ENCODE measurements at places on chromosomes 6 and 20.
A peak's percentile ranks its signal among the peaks of the same experiment; 100 is the strongest.

- no peak for DNase-seq
Observed at GRCh38 chr6:108454356-108454755, 106.4 kb upstream of the FOXO3 start.

DNA sequence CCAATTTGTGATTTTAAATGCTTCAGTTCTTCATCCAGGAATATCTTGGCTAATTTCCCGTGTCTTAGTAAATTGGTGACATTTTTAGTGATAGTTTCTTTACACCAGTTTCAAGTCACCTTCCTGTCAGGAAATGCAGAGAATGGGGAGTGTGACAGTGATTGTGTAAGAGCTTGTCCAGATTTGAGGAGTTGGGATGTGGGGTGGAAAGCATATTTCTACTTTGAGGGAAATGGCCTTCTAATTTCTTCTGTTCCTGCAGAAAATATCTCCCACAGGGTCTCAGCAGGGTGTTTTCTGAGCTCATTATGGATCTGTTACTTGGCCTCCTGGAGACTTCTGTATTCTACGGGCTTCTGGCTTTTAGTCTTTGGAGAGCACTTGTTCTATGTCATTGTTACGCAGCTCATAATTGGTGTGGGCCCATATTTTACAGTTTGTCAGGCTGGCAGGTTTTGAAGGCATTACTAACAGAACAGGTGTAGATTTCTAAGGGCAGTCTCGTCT is 65.6 kb downstream of the TMEM200A start:
- DNase-seq = no peak

GRCh38 chr20:10547276-10548114 is 112.4 kb downstream of the SLX4IP start:
- DNase-seq = no peak

GRCh38 chr6:136599329-136600011 is 49.2 kb upstream of the MAP7 start:
- no peak for DNase-seq

- no peak for DNase-seq
Observed at GRCh38 chr6:136640132-136640915, 90.1 kb upstream of the MAP7 start.

DNA sequence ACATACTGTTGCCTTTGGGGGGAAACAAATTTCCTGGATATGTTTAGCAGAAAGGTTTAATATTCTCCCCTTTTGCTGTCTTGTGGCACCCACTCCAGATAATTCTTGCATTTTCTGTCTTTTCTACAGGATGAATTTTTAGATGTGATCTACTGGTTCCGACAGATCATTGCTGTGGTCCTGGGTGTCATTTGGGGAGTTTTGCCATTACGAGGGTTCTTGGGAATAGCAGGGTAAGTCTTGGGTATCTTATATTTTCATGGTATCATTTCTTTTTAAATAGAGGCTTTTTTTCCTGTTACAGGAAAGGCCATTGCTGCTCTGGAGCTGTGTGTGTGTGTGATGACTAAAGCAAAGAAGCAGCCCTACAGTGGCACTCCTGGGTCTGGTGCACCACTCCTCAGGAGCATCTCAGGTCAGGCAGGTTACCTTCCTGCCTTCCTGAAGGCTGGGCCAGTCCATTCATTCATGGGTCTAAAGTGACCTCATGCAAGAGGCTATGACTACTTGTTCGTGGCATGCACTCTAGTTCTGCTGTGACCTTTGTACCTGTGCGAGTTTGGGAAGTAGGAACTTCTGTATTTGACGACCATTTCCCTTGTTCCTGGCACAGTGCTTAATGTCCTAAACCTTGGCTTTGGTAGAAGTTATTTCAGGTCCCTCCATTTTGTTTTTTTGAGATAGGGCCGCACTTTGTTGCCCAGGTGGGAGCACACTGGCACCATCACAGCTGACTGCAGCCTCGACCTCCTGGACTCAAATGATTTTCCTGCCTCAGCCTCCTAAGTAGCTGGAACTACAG is 2.2 kb downstream of the RAB5IF start:
- DNase-seq = no peak

- DNase-seq = no peak
Observed at GRCh38 chr6:36487698-36488097, 44.9 kb downstream of the KCTD20 start.

DNA sequence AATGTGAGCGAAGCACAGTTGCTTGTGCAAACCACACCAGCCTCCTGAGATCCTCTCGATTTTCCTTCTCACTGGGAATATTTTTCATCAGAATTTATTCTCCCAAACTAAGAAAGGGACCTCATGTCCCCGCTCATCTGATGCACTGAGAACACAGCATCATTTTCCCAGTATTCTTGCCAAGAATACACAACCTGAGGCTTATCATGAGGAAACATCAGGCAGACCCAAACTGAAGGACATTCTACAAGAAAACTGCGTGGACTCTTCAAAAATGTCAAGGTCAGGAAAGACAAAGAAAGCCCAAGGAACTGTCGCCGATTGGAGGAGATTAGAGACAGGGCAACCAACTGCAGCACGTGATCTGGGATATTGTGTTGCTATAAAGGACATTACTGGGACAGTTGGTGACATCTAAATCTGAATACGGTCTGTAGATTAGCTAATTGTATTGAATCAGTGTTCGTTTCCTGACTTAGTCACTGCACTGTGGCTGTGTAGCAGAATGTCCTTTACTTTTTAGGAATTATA is 72.3 kb downstream of the SNX5 start:
- no peak for DNase-seq

GRCh38 chr6:16840291-16840690 is 79.0 kb upstream of the ATXN1 start:
- no peak for DNase-seq

DNA sequence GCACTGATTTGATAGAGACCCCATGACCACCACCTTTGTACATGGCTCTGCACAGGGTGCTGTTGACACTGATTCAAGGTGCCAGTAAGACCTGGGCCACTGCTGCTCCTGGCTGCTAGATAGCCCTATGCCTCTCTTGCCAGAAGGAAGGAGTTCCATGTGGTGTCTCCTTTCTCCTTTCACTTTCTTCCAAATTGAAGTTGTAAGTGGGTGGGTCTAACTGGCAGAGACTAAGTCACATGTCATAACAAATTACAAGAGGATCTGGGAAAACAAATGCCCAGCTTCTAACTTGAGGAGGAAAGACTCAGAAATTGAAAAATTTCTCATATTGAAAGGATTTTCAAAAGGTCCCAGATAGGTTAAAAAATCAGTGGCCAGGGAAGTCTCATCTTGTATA is 116.8 kb downstream of the TFAP2B start:
- DNase-seq = no peak

DNA sequence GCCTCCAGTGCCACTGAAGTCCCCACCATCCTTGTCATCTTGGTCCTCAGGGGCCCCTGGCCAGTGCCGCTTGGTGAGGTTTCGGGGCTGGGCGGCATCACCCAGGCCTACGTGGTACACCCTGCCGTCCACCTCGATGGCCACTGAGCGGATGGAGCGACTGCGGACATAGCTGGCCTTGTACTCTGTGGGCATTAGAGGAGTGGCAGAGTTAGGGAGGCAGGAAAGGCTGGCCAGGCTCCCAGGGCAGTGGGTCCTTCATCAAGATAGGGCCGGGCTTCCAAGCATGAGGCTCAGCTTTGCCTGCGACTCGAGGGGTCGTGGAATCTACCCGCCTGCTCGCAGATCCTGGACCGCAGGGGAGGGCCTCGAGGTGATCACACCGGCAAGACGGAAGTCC is 119.0 kb downstream of the SULF2 start:
- no peak for DNase-seq

DNA sequence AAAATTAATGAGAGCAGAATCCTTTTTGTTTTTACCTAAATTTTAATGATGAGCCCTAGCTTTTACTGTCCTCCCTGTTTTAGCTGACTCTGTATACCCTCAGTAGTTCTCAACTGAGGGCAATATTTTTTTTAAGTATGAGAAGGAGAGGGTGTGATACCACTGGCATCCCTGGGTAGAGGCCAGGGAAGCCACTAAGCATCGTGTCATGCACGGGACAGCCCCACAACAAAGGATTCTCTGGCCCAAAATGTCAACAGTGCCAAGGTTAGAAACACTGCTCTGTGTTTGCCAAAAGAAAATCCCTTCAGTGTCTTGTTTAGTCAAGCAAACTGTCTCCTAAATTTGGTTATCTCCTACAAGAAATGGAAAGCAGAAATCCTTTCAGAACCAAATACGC is 210.4 kb downstream of the KCNQ5 start:
- DNase-seq = no peak

DNA sequence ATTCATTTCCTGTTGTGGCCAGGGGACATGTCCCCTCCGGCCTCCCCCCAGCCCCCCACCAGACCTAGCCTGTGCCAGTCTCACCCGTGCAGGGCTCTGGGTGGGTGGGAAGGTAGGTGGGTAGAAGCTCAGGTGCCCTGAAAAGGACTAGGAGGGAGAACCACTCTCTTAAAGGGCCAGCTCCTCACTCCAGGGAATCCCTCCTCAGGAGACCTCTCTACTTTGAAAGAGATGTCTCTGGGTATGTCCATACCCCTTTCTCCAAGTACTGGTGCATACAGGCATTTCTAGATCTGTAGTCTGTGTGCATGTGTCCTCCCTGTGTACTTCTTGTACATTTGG is 60.8 kb upstream of the EPB41L1 start:
- no peak for DNase-seq

DNA sequence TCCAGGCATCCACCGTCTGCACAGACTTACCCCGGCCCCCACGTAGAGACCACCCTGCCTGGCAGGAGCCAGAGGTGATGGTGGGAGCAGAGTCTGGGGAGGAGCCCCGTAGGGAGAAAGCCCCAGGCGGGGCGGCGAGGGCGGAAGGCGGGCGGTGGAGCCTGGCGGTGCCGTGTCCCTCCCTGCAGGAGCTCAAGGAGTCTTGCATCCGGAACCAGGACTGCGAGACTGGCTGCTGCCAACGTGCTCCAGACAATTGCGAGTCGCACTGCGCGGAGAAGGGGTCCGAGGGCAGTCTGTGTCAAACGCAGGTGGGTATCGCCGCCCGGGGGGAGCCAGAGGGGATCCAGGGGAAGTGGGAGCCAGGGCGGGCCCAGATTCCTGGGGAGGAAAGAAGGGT is 6.0 kb downstream of the CLPSL1 start:
- DNase-seq = no peak

DNA sequence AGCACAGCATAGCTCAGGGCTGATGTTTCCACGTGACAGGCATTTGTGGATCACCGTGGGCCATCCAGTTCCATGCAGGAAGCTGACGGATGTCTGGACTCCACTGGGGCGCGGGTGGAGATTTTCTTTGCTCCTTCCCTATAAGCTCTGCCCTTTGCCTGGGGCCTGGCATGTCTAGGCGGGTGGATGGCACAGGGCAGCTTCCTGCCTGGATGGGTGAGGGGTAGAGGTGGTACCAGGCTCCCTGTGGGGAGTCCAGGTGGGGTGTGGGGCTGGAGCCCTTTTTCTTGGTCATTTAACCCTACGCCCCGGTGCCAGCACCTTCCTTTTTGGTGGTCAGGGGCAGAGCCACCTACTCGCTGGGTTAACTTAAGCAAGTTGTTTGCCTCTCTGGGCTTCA is 10.4 kb downstream of the FAM110A start:
- no peak for DNase-seq

DNA sequence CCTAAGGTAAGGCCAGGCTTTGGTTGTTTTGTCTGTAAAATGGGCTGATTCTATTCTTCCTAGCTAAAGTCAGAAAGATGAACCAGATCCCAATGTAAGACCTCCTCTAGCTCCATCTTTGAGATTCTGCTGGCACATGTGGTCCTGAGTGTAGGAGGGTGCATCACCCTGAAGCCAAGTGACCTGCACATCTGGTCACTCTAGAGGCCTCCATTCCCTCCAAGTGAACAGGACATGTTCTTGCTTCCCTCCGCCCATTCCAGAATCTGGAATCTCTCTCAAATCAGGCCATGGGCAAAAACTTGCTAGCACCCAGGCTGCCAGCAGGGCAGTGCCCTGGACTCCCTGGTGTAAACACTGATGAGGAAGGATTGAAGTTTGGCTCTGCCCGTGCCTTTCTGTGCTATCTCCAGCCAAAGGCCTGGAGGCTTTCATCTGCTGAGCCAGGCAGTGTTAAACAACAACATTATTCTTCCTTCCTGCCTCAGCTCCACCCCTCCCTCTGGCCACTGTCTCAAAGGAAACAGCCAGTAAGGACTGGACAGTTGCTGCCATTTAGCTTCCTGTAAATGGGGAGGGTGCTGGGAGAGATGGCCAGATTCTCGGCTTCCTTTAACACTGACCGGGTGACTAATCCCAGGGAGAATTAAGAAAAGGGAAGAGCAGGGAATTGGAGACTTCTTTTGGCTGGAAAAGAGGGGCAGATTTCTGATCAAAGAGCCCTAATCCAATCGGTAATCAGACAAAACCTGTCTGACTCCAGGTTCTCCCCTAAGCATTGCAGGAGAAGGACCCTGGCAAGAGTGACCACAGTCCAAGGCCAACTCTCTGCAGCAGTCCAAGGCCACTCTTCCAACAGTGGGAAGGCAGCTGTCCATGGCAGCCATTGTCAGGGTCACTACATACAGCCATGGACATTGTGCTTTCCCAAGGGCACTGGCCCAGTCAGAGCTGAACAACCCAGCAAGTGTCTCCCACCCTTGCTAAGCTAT is 19.5 kb upstream of the ADGRF1 start:
- DNase-seq = no peak

- DNase-seq = no peak
Observed at GRCh38 chr6:140051521-140052512, 677.4 kb upstream of the CITED2 start.

- no peak for DNase-seq
Observed at GRCh38 chr6:121382467-121383121, 48.3 kb upstream of the TBC1D32 start.

- DNase-seq = no peak
Observed at GRCh38 chr6:33783781-33784520, 5.0 kb downstream of the LEMD2 start.

DNA sequence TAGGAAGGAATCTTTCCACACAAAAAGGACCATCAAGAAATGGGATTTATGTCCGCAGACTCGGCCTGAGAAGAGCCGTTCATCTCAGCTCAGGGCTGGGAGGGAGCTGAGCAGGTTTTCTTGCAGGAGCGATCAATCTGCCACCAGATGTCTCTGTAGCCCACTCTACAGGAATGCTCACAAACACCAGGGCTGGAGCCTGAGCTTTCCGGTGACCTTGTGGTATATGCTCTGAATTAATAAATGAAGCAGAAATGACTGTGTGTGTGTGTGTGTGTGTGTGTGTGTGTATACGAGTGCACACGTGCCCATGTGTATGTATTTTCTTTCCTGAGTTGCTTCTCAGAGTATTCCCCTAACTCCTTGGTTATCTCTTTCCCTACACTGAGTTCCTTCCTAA is 12.0 kb downstream of the CD83 start:
- DNase-seq = peak; percentile 77

- no peak for DNase-seq
Observed at GRCh38 chr6:170056278-170056711, 234.6 kb downstream of the DLL1 start.

GRCh38 chr6:16476861-16477260 is 238.5 kb downstream of the GMPR start:
- no peak for DNase-seq

GRCh38 chr6:19753826-19754225 is 83.3 kb upstream of the ID4 start:
- no peak for DNase-seq

DNA sequence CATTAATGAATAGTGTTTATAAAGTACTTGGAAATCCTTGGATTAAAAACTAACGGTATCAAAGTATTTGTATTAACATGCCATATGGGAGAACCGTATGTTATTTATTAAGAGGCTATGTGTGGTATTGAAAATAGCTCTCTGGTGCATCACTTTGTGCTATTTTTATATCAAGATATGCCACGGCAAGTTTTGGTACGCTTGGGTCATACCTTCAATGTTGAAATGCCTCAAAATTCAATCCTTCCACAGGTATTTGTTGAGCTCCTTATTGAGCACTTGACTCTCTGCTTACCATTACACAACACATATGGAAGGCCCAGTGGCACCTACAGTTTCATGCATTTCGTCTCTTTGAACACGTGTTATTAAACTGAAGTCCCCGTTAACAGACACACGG is 647.9 kb downstream of the KIF16B start:
- DNase-seq = no peak

Measured in NCI-H748 treated with DMSO at 0.1 percent for 48 hours (cell line).